ENCODE measurements at places on chromosomes 3 and 15.

DNA sequence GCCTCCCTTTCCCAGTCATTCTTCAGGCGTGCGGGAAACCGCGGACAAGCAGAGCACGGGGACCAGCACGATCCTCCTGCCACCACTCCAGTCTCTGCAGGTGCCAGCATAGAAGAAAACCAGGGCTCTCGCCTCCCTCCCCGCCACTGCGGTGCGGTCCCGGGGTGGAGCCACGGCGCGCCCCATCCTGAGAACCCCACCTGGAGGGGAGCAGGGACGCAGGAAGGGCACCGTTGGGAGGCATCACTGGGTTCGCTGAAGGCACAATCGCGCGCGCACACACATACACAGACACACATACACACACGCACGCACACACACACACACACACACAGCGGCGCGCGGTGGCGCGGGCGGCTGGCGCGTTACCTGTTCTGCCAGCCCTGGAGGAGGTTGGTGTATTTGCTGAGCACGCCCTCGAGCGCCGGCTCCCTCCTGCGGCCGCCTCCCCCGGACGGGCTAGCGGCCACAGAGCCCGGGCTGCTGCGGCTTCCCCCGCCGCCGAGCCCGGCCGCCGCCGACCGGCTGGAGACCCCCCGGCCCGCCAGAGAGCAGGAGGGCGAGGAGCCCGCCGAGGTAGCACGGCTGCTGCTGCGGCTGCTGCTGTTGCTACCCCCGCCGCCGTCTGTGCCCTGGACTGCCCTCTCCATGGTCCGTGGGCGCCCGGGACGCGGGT is 394 bp downstream of the OSBPL10 start:
- DNase-seq, result no peak

GRCh38 chr3:8790529-8790928 is 21.1 kb upstream of the OXTR start:
- no peak for DNase-seq

DNA sequence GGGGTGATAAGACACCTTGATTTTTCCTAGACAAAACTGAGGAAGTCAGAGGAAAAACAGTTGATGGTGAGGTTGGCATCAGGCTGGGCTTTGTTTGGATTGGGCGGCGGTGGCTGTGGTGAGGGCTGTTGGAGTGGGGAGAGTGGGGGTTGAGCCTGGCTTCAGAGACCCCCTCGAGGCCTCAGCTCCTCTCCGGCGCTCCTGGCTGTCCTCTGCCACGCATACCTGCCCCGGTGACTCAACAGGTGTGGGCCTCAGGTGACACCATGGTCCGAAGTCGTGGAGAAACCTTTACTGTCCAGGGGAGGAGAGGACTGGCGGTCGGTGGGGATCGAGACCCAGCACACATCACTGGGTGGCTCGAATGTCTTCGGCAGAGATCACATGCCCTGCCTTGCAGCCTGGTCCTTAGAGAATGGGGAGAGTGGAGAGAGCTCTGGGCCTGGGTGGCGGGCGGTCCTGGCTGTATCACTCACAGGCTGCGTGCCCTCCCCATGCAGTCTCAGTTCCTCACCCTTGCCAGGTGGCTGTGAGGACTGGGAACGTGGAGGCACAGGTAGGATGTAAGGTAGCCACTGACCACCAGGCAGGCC is 2.6 kb downstream of the APBA2 start:
- DNase-seq, result no peak

DNA sequence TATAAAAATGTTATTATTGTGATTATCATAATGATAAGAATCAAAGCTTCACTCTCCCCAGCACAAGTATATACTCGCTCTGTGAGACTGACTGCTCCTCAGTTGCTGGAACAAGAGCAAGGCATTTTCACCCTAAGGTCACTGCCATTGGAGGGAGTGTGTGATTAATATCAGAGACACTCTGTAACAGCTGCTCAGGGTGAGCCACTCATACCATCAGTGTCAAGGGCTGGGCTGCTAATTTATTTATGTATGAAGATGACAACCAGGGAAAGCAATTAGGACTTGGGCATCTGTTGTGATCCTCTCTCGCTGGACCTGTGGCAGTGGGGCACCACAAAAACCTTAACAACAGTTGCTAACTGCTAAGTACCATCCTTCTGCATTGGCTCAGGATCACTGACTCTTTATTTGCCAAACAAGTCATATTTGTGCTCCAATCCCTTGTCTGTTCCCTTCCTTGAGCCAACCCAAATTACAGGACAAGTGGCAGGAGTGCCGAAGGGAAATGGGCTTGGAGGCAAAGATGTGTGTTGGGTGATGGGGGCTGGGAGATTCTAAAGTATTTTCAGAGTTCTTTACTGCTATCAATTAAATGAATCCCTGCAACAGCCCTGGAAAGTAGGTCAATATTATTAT is 297.5 kb upstream of the STT3B start:
- no peak for DNase-seq

DNA sequence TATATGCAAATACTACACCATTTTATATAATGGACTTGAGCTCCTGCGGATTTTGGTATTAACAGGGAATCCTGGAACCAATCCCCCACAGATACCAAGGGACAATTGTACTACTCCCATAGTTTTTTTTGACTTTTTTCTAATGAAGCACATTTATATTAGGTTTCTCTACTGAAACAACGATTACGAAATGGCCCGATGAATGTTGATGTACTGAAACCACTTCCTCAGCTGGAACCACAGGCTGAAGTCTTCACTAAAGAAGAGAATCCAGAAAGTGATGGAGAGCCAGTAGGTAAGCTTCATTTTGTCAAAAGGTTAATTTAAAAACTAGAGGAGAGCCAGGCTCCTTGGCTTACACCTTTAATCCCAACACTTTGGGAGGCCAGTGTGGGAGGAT is 121.5 kb upstream of the LRRFIP2 start:
- DNase-seq, result no peak

DNA sequence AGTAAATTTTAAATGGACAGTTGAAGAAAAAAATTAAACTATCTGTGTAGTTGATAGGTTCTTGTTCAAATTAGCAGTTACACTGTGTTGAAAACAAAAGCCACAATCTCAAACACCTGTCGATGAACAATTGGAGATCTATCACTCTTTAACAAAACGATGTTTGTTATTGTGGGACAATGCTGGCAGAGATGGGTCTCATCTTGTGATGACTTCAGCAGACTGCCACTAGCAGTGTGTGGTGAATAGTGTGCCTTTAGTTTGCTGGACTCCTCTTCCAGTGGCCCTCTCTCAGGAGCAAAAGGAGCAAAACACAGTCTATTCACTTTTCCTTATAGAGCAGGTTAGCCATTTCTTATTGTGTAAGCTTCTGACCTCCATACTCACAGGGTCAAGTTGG is 14.7 kb upstream of the TRIM59 start:
- DNase-seq, result no peak

GRCh38 chr3:184559336-184559735 is 2.2 kb upstream of the EPHB3 start:
- DNase-seq, result no peak

DNA sequence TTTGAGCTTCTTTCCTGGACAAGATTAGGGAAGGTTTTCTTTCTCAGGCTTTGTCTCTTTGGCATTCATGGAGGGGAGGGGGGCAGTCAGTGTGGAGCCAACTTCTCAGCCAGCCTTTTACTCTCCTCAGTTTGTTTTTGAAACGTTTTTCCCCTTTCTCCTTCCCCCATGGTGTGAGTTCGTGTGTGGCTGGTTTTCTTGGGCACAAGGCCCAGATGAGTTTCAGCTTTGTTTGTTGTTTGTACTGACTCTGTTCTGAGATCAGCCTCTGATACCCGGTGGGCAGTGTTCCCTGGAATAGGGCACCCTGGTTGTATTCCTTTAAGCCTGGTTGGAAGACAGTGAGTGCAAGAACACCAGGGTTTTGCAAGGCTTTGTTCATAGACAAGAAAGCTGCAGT is 168.2 kb upstream of the RARB start:
- no peak for DNase-seq

- no peak for DNase-seq
These were observed 49.9 kb downstream of the ALDH1A2 start for GRCh38 chr15:58015565-58015964.

- DNase-seq, result no peak
These were observed 29.7 kb downstream of the VGLL3 start for GRCh38 chr3:86961297-86961696.

DNA sequence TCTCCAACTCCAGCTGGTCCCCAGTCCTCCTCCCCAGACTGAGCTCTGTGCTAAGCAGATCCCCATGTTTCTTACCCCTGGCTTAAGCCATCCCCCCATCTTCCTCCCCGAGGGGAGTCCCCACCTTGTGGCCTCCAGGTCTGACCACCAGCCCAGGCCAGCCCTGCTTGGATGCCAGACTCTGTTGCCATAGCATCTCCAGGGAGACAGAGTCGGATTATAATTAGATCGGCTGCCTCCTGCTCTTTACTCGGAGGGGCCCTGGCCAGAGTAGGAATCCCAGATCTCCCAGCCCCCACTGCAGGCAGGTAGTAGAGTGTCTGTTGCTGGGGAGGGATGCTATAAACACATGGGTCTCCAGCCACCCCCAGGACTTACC is 2.4 kb downstream of the KLHDC8B start:
- no peak for DNase-seq

GRCh38 chr3:136708333-136708985 is 43.7 kb downstream of the STAG1 start:
- DNase-seq, result no peak

- no peak for DNase-seq
These were observed 8.6 kb downstream of the WDR73 start for GRCh38 chr15:84645496-84645895.

- DNase-seq, result no peak
These were observed 172.0 kb downstream of the TCF12 start for GRCh38 chr15:57090496-57090859.

DNA sequence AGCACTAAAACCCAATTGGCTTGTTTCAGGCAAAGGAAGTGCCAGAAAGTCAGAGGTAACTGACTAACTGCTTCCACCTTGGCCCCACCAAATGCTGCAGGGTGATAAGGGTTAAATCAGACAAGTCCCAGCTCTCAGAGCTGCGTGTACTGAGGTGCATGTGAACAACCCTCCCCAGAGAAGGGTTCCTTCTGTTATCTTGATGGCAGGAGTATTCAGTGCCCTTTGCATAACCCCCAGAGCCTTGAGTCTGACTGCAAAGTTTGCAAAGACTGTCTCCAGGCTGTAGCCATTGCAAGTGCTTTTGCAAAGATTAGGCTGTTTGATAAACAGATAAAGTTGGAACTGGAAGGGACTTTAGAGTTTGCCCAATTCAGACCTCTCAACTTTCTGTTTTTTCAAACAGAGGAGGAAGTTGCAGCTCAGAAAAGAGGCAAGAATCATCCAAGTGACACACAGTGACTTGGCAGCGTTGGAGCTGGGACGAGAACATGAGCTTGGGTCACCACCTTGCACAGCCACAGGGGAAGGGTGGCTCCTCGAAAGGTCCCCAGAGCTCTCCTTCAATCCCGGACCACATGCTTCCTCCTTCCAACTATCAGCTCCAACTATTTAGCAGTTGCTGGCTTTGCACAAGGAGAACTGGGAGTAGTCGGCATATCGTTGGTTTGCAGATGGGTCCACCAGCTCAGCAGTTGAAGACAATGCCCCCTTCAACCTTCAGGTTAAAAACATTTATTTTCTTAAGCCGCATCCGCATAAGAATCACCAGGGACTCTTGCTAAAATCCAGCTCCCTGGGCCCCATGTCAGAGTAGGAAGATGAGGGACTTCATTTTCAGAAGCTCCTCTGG is 224.8 kb upstream of the HES1 start:
- no peak for DNase-seq

- DNase-seq, result no peak
These were observed 35.9 kb upstream of the MYH15 start for GRCh38 chr3:108546247-108546646.

All from CD4-positive, alpha-beta T cell treated with Interleukin-15 for 4 hours (primary cell).